ENCODE measurements at places on chromosomes 12 and 14.

GRCh38 chr12:93229494-93230325, 148.0 kb upstream of the NUDT4 start:
- DNase-seq: peak; percentile 80

DNA sequence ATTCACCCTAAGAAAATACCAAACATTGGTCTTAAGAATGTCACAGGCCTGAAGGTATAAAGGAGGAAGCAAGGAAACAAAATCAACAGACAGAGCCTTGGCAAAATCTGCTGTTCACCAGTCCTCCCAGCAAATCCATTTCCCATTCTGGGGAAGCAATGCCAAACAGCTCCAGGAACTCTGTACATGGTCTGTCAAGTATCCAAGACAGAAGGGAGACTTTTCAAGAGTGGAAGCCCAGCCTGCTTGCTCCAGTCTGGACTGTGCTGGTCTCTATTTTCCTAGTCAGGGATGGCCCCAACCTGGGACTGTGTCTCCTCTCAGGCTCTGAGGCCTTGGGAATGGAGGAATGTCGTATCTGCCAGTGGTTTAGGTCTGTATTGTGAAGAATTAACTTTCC, 251.5 kb downstream of the DAD1 start:
- no peak for DNase-seq

DNA sequence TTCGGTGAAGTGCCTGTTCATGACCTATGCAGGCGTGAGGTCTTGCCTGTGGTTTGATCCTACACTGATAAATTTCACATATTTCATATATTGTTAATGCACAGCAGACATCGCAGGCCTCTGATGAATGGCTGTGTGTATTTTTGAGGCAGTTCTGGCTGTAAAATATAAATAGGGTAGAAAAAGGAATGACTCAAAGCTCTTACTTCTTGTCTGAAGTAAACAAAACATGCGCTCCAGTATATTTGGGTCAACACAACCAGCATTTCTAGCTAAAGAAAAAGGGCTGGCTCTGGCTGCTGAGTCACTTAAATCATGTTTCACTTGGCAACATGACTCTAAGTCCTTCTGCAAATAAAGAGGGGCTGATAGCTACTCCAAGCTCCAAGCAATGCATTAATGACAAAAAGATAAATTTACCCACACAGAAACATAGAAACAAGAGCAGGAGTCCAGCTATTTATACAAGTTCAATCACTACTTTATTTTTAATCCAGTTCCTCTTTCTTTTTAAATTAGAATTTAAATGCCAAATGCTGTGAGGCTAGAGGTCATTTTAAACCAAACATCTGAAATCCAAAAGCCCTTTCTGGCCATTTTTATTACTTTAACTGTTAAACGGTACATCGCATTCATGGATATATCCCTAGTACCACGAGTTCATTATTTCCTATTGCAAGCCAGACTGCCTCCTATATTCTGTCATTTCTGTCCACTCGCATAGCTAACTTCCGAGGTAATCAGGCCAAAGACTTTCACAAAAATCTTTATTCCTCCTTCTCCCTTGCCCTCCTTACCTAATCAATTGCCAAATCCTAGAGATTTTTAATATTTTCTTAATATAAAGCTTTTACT, 54.3 kb upstream of the TMCC3 start:
- DNase-seq: peak; percentile 92

GRCh38 chr12:118220702-118221101, 84.8 kb downstream of the PEBP1 start:
- DNase-seq: no peak

DNA sequence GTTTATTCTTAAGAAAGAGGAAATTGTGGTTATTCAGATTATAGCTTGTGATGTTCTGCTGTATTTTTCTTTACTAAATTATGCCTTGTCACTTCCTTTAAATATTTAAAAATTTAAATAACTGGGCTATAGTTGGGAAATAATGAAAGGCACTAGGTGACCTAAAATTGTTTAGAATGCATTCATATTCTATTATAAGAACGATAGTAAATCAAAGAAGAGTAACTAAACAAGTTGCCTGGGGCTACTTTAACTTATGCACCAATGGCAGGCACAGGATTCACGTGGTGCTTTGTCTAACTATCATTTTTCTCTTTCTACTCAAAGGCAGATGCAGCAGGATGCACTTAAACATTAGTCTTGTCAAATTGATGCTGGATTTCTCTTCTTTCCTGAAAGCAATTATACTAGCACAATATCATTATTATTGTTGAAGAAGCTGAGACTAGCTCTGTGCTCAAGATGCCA, 190.7 kb upstream of the PPFIA2 start:
- DNase-seq: no peak

- no peak for DNase-seq
Observed at GRCh38 chr14:29940482-29940881, 12.8 kb upstream of the PRKD1 start.

DNA sequence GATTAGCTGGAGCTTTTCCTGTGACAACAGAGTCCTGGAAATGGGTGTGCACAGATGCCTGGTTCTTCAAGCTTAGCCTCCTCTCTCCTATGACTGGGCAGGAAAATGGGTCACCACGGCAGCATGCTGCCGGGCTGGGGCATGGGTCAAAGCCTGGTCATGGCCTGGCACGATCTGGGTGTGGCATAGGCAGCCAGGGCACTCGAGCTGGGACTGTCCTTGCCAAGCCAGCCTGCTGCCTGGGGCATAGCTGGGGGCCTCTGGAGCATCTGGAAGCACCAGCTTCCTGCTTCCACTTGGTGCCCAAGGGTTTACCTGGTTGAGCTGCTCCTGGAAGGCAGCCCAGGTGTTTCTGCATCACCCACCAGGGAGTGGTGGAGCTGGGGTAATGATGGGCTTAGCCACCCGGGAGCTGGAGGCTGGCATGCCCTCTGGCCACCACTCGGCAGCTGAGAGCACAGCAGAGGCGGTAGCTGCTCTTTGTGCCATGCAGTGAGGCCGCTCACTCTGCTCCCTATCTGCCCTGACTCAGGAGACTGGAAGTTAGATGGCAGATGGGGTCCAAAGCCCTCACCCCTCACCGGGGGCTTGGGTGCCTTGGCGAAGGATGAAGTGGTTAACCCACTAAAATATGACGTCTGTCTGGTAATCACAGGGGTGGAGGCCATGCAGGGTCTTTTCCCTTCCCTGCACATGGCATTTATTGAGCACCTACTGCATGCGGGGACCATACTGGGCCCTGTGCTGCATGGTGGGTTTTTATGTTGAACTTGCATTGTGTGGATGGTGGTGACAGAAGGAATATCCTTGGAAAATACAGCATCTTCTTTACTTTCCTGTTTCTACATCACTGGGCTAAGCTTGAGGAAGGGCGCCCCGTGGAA, 1.7 kb downstream of the OTUB2 start:
- no peak for DNase-seq

DNA sequence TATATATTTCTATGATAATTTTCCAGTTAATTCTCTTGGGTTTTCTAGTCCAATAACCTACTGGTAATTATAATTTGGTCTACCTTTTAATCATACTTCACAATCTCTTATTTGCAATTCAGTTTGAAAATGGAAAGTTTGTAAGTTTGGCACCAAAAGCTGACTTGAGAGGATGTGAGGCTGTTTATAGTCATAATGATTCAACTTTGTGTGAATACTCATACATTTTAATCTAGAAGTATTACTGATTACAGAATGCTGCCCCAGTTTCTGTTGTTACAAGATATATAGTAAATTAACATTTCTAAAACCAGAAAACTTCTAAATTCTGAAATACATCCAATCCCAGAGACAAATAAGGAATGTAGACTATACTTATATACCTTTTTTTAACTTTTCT, 158.2 kb downstream of the SLC38A4 start:
- no peak for DNase-seq

GRCh38 chr12:115012861-115013235, 328.9 kb upstream of the TBX3 start:
- DNase-seq: no peak

GRCh38 chr12:89893972-89894706, 185.5 kb upstream of the ATP2B1 start:
- DNase-seq: no peak

GRCh38 chr12:19153396-19153795, 23.9 kb downstream of the PLEKHA5 start:
- DNase-seq: no peak

- DNase-seq: peak; percentile 57
Observed at GRCh38 chr14:83255015-83255726, 1721.5 kb upstream of the SEL1L start.

GRCh38 chr12:6310771-6311610, 509 bp downstream of the PLEKHG6 start:
- DNase-seq: no peak

DNA sequence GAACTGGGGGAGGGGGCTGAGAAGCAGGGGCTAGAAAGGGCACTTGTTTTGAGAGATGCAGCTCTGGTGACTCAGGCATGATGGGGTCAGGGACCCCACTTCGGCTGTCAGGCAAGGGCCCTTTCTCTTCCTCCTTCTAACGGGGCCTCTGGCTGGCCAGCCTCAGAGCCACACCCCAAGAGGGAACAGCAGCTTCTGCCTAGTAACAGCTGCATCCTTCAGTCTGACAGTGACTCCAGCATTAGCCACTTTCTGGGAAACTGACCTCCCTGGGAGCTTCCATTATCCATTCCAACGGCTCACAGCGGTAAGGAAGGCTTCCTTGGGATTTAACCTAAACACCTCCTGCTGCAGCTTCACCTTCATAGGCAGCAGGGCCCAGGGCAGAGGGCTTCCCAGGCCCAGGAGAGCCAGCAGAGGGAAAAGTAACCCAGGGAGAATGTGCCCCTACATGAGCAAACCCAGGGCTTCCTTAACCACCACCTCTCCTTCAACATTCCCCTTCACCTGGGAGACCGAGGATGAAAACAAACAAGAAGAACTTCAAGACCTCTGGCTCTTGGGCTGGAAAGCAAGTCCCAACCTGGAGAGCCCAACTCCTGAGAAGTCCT, 2.7 kb downstream of the NCKAP5L start:
- DNase-seq: no peak

DNA sequence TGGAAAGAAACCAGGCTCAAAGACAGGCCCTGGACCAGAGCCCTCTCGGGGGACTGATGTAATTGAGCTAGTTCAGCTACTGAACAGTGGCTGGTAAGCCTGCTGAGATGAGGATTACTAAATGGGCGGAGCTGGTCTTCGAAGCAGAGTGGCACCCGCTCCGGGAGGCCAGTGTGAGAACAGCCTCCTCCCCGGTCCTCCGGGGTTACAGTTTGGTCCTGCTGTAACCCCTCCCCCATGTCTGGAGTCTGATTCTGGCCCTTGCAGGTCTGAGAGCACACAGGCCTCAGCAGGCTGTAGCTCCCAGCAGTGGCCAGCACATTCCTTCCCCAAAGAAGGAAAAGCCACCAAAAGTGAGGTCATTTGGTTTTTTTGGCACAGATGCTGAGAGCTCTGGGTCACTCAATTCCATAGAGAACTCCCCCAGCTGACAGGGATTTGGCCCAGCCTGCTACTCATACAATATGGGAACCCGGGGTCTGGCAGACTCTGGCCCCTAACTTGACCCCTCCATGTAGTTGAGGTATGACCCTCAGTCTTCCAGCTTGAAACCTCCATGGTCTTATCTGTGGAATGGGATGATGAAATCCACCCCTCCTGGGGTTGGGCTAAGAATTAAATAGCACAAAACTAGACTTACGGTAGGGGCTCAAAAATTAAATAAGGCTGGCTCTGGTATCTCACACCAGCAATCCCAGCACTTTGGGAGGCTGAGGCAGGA, 39.0 kb downstream of the ACTN1 start:
- DNase-seq: peak; percentile 98

DNA sequence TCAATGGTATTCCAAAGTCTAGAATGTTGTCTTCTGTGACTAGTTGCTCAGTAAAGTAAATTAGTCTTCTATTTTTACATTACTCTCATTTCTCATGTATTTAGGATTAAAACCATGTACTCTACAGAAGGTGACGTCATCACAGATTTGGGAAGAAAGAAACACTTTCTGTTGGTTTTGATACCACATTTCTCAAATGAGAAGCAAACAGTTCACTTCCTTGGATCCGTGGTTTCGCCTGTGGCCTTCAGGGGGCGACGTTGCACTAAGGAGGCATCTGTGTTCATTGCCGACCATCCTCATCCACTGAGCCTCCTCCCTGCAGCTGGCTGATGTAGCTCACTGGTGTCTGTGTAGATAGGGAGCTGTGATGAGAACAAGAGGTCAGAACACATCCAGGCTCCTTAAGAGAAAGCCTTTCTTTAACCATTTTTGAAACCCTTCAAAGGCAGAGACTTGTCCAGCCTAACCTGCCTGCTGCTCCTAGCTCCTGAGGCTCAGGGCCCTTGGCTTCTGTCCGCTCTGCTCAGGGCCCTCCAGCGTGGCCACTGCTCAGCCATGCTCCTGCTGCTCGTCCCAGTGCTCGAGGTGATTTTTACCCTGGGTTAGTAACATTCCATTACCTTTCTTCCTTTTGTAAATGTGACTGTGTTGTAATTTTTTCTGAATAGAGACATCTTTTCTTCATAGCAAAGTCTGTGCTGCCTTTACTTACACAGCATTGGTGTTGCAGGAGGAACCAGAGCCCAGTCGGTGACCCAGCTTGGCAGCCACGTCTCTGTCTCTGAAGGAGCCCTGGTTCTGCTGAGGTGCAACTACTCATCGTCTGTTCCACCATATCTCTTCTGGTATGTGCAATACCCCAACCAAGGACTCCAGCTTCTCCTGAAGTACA, 220.6 kb upstream of the OR4E1 start:
- peak; percentile 23 for DNase-seq

- no peak for DNase-seq
Observed at GRCh38 chr12:28223858-28224257, 33.6 kb downstream of the CCDC91 start.

Measured in H4 (cell line).